ENCODE measurements at places on chromosomes 6 and 20.

DNA sequence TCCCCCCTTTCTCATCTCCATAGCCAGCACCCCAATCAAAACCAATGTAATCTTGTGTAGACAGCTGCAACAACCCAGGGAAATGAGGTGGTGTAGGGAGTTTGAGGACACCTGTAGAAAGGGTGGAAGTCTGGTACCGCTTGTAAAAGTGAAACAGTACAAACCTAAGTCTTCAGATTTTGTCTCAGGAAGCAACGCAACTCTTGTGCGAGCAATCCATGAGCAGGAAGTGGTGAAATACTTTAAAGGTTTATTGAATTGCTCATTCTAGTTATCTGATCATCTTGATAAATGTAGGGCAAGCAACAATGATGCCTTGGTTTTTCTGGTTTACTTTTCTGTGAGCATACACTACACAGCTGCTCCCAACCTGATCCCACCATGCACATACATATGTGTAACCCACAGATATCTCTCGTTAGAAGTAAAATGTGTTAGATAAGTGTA is 71.1 kb upstream of the THEMIS start:
- DNase-seq: no peak

DNA sequence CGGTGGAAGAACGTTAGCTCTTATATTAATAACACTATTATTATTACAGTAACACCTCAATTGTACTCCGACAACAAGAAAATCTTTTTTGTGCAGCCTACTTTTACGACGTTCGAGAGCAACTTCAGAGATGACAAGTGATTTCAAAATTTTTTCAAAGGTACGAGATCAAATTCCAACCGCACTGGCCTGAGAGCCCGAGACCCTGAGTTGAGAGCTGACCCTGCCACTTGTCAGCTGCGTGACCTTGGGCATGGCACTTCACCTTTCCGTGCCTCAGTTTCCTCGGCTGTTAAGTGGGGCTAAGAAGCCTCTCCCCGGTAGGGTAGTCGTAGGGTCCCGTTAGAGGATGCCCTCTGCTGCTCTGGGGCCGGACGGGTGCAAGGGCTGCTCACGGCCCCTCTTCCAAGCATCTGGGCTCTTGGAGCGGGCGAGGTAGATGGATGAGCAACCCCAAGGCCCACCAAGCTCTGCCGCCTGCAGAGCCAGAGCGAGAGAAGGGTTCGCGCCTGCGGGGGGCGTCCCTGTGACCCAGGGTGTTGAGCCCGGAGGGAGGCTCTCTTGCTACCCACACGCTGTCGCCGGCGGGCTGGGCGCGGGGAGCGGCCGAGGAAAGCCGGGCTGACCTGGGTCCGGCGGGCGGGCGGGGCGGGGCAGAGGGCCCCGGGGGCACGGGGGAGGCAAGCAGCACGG is 510 bp downstream of the NDRG3 start:
- no peak for DNase-seq

- no peak for DNase-seq
Observed at GRCh38 chr6:36862164-36862847, 12.3 kb downstream of the PPIL1 start.

DNA sequence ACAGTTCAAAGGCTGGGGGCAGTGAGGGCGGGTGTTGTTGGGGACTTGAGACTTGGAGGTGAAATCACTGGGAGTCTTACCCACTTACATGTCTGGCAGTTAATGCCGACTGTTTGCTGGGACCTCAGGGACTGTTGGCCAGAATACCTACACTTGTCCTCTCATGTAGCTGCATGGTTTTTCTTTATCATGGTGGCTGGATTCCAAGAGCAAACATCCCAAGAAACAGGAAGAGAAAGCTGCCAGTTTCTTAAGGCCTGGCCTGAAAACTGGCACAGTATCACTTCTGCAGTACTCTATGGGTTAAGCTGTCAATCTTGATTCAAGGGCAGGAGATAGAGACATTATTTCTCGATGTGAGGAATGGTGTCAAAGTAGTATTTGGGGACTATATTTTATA is 19.8 kb upstream of the C6orf62 start:
- no peak for DNase-seq

Measured in pulmonary artery endothelial cell (primary cell).